Effector memory CD8-positive, alpha-beta T cell (primary cell): ENCODE measurements at places on chromosomes 2 and 18.

- no peak for DNase-seq
Observed at GRCh38 chr2:207606829-207607228, 18.4 kb downstream of the METTL21A start.

GRCh38 chr2:111667001-111667400 lies 217.0 kb downstream of the ANAPC1 start:
- no peak for DNase-seq

- no peak for DNase-seq
Observed at GRCh38 chr18:76874642-76875389, 52.5 kb downstream of the ZNF236 start.

DNA sequence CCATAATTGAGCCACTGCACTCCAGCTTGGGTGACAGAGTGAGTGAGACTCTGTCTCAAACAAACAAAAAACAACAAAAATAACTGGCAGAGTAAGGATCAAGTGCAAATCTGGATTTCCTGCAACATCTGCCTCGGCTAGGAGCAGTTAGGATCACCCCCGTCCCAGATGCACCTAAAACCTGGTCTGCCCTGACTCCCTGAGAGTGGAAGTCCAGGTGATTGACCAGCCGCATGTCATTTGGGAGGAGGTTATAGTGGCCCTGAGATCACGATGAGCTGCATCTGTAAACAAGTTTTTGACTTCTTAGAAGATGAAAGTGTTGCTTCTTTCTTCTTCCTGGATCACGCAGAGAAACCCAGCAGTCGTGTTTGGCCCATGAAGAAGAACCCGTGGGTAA lies 5.0 kb upstream of the ESPNL start:
- DNase-seq, result no peak
